ENCODE measurements at places on chromosomes 16 and 17.

DNA sequence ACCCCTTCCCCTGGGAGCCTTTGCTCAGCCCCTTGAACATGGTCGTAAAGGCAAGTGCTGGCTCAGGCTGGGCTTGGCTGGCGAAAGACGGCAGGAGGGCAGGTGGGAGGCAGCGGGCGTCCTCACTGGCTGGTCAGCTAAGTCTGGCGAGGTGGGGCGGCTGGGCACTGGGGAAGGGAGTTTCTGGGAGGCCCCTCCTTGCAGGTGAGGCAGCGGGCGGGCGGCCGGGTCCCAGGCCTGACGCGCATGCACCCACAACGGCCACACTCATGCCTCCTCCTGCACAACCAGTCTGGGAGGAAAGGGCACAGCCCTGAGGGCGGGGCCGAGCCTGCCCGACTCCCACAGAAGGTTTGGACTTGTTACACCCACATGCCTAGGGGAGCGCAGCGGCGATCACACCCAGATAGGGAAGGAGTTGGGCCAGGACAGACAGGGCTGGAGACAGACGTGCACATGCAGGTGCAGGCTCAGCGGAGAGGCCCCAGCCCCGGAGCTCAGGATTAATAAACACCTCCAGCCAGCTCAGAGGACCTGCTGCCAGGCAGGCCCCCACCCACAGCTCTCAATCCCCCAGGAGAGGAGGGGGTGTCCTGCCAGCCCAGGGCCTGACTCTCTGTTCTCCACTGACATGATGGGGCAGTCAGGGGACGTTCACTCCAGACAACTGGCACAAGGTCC is at the start of gene EVPL:
Gene EVPL (minus strand): TSS at position 148 of the 681 bp plus-strand sequence. CDS start 108 bp downstream, at position 40.
- DNase-seq: no peak

DNA sequence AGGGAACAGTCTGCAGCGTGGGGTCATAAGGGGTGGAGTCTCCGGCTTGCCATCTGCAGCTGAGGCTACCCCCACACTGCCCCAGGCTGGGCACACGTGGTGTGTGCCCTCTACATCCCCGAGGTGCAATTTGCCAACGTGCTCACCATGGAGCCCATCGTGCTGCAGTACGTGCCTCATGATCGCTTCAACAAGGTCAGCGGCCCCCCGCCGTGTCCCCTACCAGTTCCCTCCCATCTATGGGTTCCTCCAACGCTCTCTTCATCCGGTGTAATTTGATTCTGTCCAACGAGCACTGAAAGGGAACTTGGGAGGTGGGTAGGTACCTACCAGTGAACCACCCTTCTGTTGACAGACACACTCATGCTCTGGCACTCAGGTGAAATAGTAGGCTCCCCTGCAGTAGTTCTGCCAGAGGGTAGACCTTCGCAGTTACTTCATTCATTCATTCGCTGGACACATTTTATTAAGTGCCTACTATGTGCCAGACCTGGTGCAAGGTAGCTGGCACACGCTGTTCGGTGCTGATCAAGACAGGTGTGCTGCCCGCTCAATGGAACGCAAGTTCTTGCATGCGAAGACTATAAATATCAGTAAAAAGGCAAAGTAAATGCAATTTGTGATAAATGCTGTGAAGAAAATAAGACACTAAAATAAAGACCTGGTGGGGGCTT is 2.7 kb downstream of the MLLT6 start:
- no peak for DNase-seq

DNA sequence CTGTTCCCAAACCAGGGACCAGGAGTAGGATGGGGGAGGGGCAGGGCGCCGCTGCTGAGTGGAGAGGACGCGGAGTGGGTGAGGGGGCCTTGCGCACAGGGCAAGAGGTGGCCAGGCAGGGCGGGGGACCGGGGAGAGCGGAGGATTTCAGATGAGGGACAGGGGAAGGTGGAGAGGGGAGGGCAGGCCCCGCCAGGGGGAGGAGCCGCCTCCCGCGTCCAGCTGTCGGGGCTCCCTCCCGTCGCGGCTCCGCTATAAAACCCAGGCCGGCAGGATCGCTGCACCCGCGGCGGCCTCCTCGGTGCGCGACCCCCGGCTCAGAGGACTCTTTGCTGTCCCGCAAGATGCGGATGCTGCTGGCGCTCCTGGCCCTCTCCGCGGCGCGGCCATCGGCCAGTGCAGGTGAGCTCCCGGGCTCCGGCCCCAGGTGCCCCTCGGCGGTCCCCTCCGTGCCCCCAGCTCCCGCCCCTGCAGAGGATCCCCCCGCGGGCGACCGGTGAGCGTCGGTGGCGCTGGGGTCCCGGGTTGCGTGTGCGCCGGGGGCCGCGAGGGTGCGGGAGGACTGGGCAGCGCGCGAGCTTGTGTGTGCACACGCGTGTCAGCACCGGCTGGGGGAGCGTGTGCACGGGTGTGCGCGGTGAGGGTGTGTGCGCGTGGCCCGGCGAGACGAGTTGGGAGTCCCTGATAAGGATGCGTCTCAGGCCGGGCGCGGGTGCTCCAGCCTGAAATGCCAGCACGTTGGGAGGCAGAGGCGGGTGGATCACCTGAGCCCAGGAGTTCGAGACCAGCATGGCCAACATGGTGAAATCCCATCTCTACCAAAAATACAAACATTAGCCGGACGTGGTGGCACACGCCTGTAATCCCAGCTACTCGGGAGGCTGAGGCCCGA is at the start of gene CA4:
Gene CA4 (plus strand): TSS at position 283 of the 892 bp plus-strand sequence. CDS start 62 bp downstream, at position 345.
- DNase-seq: no peak

GRCh38 chr16:58501242-58502131 is 1.5 kb downstream of the NDRG4 start:
- DNase-seq: peak; percentile 36

DNA sequence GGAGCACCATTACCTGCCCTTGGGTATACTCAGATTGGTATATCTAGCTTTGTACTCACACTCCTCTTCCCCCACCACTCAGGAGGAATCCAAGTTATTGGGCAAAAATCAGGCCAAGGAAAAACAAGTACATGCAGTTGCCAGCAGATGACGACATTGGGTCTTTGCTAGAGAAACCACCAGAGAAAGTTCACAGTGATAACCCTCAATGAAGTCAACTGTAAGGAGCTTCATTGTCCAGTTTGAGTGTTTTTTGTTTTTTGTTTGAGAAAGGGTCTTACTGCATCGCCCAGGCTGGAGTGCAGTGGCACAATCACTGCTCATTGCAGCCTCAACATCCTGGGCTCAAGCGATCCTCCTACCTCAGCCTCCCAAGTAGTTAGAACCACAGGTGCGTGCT is 34.6 kb upstream of the TOX3 start:
- DNase-seq: no peak

- DNase-seq: no peak
These were observed 14.7 kb upstream of the KDM8 start for GRCh38 chr16:27188633-27189032.

- no peak for DNase-seq
These were observed 24.8 kb upstream of the ASGR2 start for GRCh38 chr17:7139400-7139799.

DNA sequence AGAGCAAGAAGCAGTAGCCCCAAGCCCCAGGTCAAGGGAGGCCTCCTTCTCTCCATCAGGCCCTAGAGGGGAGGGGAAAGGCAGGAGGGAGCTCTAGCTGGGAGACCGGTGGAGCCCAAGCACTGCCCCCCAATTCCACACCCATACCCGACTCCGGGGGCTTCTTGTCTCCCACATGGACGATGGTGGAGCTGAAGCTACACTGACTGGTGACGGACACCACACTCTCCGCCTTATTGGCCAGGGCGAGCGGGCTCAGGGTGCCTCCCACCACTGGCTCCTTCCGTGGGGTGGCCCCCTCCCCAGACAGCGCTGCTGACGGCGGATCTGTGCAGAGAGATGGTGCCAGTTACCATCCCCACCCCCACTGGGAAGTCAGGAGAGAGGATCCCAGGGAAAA is 6.4 kb downstream of the PER1 start:
- DNase-seq: no peak

DNA sequence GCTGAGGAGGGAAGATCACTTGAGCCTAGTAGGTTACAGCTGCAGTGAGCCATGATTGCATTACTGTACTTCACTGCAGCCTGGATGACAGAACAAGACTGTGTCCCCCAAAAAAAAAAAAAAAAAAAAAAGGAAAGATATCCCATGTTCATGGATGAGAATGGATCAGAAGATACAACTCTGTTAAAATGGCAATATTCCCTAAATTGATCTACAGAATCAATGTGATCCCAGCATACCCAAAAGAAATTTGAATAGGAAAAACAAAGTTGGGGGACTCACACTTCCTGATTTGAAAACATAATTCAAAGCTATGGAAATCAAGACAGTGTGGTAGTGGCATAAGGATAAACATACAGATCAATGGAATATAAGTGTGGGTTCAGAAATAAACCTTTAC is 12.7 kb upstream of the KANSL1 start:
- no peak for DNase-seq

DNA sequence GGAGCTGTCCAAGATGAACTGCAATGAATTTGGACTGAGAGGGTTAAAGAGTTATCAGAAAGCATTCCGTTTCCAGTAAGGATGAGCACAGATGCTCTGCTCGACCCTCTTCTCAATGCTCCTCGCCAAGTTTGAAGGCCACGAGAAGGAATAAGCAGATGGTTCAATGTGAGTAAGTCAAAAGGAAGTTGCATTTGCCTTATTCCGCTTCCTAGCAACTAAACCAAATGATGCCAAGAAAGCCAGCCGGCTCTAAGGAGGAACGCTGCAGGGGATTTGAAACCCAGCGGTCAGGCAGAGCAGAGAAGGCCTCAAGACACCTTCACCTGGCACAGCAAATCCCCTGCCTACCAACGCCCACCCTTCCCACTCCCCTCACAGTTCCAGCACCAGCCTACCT is 52.1 kb upstream of the CNEP1R1 start:
- no peak for DNase-seq

DNA sequence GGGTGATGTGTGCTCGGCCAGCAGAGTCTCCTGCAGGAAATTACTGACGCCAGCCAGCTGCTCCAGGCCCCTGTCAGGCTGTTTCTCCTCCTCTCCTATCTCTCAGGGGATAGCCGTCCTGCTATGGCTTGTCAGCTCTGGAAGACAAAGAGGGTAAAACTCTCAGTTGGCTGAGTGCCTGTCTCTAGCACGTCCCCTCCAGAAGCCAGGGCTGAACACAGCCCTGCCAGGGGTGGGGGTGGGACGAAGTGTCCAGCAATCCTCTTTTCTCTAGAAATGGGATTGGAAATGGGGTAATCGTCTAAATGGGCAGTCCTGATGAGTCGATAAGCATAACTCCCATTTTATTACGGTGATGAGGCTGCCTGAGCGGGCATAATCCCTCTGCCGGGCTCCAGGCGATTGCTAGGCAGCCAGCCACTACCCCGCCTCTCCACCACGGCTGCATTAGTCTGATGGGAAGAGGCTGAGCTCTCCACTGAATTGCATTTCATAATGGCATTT is 89.1 kb upstream of the GNAO1 start:
- peak; percentile 45 for DNase-seq

DNA sequence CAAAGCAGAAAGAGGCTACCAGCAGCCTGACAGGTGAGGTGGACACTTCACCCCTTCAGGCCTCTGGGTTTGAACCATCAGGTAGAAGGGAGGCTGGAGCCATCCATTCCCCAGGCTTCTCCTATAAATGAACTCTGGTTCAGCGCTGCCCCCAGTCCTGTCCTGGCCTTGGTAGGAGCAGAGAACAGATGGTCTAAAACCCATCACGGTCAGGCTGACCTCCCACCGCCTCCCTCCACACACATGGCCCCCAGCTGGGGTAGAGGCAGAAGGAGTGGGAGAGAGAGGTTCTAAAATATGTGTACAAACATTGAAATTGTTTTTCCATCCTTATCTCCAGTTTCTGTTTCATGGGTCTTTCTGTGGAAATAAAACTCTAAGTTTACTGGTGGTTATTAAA is 59.7 kb upstream of the DNAJA2 start:
- DNase-seq: no peak

- DNase-seq: no peak
These were observed 1.1 kb downstream of the MAPK3 start for GRCh38 chr16:30121741-30122571.

DNA sequence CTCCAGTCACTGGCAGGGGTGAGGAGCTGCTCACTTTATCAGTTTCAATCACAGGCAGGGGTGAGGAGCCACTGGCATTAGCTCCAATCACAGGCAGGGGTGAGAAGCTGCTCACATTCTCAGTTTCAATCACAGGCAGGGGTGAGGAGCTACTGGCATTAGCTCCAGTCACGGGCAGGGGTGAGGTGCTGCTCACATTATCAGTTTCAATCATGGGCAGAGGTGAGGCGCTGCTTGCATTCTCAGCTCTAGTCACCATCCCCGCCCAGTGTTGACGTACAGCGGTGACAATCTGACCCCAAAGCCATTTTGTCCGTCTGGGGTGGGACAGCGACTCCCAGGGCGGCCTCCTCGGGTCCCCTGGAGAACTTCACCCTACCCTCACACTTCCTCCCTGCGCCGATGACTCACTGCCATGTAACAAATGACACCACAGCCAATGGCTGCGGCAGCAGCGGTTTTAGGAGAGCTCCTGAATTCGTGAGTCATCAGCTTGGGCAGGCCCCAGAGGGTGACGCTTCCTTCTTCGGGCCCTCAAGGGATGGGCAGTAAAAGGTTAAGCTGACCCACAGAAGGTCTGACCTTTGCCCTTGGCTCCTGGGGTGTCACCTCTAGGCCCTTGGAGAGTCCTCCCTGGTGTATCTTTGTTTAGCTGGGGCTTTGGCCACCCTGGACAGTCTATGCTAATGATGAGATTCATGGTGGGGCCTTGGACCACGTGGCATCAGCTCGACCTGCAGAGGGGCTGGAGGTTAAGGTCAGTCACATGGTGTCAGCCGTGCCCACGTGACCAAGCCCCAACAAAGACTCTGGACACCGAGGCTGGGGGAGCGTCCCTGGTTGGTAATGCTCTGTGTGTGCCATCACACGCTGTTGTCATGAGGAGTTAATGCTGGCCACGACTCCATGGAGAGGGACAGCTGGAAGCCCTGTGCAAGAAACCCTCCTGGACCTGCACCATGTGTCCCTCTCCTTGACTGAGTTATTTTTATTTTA is 171.7 kb downstream of the C16orf95 start:
- no peak for DNase-seq

GRCh38 chr17:51050291-51051033 is 70.2 kb downstream of the SPAG9 start:
- no peak for DNase-seq

DNA sequence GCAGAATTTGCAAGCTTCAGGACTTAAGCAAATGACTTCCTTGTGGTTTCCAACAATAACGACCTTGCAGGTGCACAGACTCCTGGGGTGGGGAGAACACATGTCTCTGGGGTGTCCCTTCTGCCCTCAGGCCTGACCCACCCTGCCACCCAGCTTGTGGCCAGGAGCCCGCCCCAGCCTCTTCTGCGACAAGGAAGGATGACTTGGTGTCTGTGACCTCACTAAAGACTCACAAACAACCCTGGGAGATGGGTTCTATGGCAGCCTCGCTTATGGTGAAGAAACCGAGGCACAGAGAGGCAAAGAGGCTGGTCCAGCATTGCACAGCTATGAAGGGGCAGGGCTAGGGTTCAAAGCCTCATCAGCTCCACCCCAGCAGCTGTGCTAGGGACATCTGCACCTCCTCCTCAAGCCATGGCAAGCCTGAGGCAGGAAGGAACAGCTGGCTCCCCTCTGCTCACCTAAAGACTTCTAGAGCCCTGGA is 2.6 kb downstream of the ATP2A3 start:
- no peak for DNase-seq

DNA sequence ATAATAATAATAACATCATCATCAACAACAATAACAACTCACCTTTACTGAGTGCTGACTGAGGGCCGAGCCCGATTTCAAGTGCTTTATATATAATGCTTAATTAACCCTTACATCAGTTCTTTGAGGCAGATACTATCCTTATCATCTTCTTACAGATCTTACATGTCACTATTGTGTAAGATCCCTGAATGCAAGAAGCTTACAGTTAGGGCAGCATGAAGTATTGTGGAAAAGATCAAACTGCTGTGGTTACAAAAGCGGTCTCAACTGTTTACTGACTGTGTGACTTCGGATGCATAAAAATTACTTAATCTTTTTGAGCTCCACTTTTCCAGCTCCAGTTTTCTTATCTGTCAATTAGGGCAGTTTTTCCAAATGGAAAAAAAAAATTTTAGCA is 3.3 kb downstream of the VAT1 start:
- no peak for DNase-seq

Measured in NCI-H187 (cell line).